RCC 7860 (cell line): ENCODE measurements at places on chromosomes 7 and 10.

DNA sequence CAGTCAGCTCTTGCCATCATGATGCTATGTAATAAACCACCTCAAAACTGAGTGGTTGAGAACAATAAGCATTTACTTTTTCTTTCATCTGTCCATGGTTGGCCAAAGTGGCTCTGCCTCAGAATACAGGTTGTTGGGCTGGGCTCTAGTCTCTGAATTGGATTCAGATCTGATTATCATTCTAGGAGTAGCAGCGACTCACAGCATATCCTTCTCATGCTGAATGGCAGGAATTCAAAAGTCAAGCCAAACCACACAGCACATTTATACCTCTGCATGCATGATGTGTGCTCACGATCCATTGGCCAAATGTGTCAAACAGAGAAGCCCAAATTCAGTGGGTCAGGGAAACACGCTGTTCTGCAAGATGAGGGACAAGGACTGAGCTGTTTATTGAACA is 13.6 kb upstream of the GALNT11 start:
- DNase-seq = no peak

- no peak for DNase-seq
Observed at GRCh38 chr7:936386-937054, 18.0 kb downstream of the ADAP1 start.

- no peak for DNase-seq
Observed at GRCh38 chr7:7652798-7653540, 12.4 kb downstream of the UMAD1 start.

DNA sequence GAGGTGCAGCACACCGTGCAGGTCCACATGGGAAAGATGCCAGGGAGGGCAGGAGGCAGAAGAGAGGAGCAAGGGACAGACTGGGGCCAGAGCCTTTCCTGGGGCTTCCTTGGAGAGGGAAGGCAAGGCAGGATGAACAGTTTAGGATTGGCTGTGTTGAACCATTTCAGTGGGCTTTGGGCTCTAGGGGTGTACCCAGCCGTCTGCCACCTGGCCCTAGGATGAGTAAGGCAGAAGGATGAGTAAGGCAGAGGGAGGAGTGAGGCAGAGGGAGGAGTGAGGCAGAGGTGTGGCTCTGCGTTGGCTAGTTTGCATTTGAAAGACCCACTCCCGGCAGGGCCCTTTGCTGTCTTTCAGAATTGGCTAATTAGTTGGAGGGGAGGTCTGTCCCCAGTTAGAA is 31.5 kb upstream of the PRF1 start:
- no peak for DNase-seq

GRCh38 chr7:22856416-22856815 is 33.8 kb upstream of the TOMM7 start:
- DNase-seq = no peak

DNA sequence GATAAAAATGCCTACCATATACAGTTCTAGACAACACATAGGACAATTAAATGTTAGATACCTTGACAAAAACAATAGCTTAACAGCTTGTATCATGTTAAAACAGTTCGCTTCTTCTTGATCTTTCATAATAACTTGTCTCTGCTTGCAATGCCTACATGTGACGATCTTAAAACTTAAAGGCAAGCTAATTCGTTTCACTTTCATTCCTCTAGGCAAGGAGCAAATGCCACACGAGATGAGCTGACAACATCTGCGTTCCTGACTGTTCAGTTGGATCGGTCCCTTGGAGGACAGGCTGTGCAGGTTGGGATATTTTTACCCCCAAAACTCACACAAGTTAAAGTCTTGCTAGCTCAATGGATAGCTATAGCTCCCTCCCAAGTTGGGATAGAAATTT is 51.6 kb upstream of the ARL4A start:
- DNase-seq = no peak

- DNase-seq = no peak
Observed at GRCh38 chr7:31028417-31028992, 23.6 kb upstream of the ADCYAP1R1 start.

- DNase-seq = no peak
Observed at GRCh38 chr10:29841724-29842649, 207.2 kb upstream of the SVIL start.

DNA sequence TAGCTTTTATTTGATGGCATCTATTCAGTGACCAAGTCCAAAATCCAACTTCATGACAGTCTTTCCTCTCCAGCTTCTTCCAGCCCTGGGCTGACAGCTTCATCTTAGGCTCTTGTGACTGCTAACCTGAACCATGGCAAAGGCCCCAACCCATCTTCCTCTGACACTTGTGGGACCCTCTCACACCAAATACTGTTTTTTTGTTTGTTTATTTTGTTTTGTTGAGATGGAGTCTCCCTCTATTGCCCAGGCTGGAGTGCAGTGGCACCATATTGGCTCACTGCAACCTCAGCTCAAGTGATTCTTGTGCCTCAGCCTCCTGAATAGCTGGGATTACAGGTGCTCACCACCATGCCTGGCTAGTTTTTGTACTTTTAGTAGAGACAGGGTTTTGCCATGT is 265.2 kb downstream of the GATA3 start:
- DNase-seq = no peak

DNA sequence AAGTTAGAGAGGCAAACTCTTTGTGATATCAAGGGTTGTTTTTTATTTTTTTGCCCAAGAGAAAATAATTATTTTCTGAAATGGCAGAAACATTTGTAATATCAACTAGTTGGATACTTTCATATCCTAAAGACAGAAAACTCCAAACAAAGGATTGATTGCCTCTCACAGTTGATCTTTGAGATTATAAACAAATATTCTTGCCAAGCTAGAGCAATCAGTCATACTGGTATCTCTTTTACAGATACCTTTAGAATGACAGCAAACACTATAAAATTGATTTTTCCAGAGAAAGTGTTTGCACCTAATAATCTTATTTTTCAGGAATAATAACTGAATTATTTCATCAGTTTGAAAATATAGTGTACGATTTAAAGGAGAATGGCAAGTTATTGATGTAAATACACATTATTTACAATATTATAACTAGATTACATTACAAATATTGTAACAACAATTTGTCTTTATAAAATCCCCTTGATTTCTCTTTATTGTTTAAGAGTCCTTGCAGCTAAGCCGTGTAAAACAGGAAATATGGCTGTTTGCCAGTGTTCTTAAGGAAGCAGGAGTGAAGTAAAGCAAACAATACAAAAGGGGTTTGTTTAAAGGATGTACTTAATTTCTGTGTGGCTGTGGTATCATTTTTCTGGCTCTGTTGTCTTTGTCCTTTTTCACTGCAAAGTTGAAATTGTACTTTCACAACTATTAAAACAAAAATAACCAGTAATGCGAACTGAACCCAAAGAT is 58.4 kb downstream of the MAPK8 start:
- no peak for DNase-seq

GRCh38 chr10:125812128-125812750 is 10.8 kb downstream of the UROS start:
- no peak for DNase-seq

DNA sequence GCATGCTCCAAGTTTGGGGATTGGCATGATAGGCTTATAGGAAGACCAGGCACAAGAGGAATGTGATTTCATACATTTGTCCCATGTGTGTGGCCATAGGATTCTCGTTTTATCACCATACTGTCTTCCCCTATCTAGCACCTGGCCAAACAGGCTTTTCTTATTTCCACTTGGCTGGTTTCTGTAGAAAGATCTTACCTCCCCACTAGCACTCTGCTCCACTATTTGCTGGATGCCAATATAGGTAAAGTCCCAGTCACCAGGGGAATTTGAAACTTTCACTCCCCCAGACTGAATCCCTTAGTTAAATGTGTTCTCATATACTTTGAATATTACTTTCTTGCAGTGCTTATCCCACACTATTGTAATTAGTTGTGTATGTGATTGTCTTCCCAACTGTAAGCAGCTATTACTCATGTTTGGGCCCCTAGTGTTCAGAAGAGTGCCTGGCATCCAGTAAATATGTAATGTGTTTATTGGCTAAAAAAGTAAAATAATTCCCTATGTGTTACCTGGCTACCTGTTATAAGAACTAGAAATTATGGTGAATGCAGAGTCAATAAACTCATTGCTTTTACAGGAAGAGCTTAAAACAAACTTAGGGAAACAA is 109.0 kb downstream of the LRMDA start:
- no peak for DNase-seq

DNA sequence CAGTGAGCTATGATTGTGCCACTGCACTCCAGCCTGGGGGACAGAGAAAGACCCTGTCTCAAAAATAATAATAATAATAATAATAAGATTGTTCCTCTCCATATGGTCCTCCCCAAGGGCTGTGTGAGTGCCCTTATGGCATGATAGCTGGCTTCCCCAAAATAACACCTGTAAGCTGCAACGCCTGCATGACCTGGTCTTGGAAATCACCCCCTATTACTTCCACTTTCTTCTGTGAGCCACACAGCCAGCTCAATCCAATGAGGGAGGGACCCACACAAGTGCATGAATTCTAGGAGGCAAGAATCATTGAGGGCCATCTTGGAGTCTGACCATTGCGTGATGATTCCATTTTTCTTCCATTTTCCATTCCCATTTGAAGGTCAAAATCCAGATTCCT is 82.7 kb upstream of the CALN1 start:
- DNase-seq = no peak
